ENCODE measurements at places on chromosomes 5 and 9.

- DNase-seq: no peak
These were observed 2.4 kb upstream of the MACIR start for GRCh38 chr5:103256178-103256577.

- no peak for DNase-seq
These were observed 52.7 kb upstream of the GDNF start for GRCh38 chr5:37892586-37892985.

- DNase-seq: no peak
These were observed 1649.8 kb downstream of the EFNA5 start for GRCh38 chr5:106020894-106021293.

- DNase-seq: no peak
These were observed 262.0 kb downstream of the HTR1A start for GRCh38 chr5:63700241-63700640.

Measured in NCI-H446 (cell line).